D341Med (cell line): ENCODE measurements at places on chromosomes 3 and 15.

GRCh38 chr15:87312221-87312620, 944.3 kb downstream of the NTRK3 start:
- DNase-seq = no peak

DNA sequence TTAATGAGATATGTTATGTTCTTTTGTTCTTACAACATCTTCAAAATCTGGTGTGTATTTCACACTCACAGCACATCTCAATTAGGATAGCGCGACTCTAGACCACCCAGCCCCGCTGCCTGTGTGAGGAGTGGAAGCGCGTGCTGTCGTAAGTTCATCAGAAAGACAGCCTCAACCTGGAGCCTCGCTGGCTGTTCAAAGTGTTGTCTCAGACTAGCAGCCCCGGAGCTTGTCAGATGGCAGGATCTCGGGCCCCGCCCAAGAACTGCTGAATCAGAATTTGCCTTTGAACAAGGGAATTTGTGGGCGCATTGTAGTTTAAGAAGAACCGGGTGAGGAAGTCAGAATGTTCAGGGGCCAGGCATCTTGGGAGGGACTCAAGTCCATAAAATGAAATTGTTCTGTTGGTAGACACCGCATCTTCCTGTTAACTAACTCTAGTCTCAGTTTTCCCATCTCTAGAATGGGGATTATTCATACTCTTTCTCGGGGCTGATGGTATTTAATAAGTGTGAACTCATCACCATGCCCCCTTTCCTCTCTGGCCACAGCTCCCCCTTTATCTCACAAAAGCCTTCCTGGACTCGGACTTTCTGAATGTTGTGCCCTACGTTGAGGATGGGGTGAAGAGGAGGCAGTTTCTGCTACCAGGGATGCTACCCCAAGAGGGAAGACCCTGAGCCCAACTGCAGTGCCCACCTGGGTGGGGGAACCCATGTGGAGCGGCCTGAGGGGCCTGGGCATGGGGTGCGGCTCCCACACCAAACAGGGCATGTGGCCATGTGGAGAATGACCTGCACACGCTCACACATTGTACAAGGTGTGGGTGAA, 40.4 kb downstream of the BHLHE40 start:
- no peak for DNase-seq

- no peak for DNase-seq
Observed at GRCh38 chr3:108719178-108719806, 37.9 kb downstream of the RETNLB start.

DNA sequence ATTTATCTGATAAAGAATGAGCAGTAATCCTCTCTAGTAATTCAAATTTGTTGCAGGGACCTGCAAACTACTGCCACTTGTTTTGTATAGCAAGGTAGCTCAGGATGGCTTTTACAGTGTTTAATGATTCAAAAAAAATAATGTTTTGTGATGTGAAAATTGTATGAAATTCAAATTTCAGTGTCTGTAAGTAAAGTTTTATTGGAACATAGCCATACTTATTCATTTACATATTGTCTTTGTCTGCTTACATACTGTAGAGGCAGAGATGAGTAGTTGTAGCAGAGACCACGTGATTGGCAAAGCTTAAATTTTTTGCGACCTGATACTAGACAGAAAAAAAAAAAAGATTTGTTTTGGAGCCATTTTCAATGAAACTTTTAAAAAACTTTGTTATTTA, 6.5 kb upstream of the UTS2B start:
- no peak for DNase-seq

DNA sequence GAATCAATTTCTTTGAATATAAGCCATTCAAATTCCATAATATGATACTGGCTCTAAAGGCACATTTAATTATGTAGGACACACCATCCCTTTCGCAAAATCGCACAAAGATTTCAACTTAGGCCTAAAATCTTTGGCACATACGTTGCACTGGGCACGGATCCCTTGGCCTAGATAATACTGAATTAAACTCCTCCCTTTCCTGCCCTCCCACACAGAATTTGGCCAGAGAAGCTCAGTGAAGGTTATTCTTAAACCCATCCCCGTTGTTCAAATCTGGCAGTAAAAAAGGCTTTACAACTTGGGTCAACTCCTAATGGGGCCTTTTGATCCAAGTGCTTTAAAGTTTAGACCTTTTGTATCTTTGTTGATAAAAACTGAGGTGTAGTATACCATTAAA, 247.2 kb downstream of the PTPRG start:
- no peak for DNase-seq

DNA sequence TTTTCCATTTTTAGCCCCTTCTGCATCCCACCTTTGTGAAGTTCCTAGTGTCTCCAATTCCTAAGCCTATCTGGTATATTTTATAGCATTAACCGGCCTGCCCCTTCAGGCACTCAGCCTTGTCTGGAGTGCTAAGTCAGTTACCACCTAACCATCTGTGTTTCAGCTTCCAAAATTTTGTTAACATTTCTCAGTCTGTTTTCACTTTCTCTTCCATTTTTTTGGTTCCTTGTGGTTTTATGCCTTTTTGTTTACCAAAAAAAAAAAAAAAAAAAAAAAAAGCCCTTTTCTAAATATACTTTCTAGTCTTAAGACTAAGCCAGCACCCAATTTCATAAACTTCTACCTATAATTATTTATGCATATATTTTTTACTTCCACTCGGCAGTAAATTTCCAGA, 92.4 kb downstream of the CSNK1G1 start:
- no peak for DNase-seq

- DNase-seq = no peak
Observed at GRCh38 chr3:90055666-90056065, 948.2 kb downstream of the EPHA3 start.

- no peak for DNase-seq
Observed at GRCh38 chr15:64909546-64909945, 2.2 kb upstream of the ANKDD1A start.

DNA sequence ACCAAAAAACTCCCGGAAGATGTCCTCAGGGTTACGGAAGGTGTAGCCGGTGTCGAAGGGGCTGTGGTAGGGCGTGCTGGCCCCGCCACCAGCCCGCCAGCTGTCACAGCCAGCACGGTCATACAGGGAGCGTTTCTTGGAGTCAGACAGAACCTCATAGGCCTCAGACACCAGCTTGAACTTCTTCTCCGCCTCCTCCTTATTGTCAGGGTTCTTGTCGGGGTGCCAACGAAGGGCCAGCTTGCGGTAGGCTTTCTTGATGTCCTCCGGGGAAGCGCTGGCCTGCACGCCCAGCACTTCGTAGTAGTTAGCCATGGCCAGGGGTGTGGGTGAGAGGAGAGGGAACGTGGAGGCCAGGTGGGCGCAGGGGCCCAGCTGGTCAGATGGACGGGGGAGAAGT, 3.8 kb downstream of the DNAJB8 start:
- DNase-seq = no peak

GRCh38 chr15:80816936-80817335, 37.8 kb downstream of the CEMIP start:
- DNase-seq = no peak

DNA sequence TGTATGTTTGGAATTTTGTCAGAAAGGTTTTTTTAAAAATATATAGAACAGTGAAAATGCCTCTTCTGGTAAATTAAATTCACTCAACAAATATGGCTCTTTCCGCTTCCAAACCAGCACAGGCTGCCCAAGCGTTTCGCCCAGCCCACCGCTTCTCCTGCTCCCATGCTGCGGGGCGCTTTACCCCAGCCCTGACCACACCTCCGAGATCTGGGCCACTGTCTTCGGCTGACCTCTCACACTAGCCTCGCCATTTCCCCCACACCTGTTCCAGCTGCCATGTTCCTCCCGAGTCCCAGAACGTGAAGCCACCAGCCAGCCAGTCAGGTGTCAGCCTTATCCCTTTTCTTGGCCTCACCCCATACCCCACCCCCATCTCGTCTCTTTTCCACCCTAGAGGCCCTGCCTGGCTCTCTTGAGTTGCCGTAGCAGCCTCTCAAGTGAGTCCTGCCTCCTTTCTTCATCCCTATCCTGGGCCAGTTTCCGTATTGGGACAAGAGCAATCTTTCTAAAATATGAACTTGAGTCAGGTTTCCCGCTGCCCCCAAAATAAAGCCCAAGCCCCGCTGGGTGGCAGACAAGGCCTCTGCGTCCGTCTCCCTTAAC, 46.5 kb downstream of the SLC12A8 start:
- peak; percentile 10 for DNase-seq

DNA sequence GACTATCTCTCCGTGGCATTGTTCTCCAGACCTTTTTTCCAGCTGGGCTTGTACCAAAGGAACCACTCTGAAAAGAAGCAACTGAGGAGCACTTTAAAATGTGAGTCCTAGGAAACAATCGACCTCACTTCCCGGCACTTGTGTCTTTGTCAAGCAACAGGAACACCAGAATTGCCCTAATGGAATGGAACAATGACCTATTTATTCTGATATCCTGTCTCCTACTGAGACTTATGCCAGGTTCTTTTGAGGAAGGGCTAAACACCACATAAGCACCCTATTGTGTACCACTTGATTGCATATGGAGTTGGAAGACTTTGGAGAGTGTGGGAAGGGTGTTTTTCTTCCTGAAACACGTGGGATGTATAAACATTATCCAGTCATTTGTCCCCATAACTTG, 56.8 kb upstream of the TGFBR2 start:
- DNase-seq = no peak

- no peak for DNase-seq
Observed at GRCh38 chr15:41336549-41336948, 3.9 kb downstream of the NUSAP1 start.

DNA sequence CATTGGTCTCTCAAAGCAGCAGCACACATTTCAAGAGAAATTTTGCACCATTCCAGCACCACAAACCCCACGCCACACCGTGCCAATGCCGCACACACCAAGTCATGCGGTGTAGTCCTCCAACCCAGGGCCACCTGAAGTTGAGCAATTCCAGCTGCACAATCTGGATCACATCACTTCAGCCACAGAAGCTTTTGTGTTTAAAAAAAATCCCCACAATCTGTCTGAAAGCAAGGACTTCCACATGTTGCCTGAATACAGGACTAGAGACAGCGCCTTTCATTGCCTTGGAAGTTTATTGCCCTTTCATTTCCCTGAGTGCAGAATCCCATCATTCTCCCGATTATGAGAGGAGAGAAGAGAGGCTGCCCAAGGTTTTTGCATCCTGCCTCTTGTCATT, 175.6 kb upstream of the BCL6 start:
- no peak for DNase-seq

DNA sequence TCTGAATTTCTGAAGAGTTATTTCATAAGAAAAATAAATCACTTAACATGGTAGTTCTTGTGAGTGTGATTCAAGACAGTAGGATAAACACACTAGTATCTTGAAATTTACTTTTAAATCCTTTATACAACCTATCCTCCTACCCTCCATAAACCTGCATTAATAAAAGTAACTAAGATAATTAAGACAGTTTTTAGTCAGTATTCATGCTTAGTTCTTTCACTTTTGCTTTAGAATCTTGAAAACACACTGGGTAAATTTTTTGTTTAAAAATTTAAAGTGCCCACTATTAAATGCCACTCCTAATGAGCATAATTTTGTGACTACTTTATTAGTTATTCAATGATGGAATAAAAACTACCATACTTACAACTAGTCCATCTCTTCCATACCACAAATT, 28.8 kb downstream of the GOLIM4 start:
- no peak for DNase-seq

- DNase-seq = no peak
Observed at GRCh38 chr15:92059036-92059970, 205.8 kb downstream of the SLCO3A1 start.

DNA sequence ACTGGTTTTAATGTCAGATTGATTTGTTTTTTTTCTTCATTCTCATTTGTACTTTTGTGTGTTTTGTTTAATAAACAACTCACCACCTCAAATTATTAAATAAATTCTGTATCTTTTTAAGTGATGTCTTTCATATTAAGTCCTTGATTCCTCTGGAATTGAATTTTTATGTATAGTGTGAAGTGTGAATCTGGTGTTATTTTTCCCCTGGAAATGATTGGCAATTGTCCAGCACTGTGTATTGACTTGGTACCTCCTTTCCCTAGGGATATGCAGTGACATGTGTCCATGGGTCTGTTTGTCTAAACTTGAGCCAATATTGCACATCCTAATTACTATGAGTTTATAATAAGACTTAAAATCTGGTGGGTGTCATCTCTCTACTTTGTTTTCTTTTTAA, 2.1 kb downstream of the RNU5B-1 start:
- no peak for DNase-seq

DNA sequence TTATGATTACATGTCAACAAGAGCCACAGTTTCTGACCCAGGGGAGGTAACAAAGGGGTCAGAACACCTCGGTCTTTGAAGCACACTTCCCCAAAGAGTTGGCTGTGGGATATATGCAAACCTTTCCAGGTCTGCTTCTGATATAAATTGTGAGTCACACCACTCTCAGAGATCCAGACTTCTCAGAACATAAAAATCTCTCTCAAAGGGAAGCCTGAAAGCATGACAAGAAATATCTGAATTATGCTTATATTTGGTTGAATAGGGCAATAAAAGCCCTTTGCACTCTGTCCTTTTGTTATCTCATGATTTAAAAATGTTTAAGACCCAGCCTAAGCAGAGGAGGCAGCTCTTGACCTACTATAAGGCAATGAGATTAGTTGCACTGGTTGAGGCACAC, 56.8 kb downstream of the MYH15 start:
- no peak for DNase-seq

DNA sequence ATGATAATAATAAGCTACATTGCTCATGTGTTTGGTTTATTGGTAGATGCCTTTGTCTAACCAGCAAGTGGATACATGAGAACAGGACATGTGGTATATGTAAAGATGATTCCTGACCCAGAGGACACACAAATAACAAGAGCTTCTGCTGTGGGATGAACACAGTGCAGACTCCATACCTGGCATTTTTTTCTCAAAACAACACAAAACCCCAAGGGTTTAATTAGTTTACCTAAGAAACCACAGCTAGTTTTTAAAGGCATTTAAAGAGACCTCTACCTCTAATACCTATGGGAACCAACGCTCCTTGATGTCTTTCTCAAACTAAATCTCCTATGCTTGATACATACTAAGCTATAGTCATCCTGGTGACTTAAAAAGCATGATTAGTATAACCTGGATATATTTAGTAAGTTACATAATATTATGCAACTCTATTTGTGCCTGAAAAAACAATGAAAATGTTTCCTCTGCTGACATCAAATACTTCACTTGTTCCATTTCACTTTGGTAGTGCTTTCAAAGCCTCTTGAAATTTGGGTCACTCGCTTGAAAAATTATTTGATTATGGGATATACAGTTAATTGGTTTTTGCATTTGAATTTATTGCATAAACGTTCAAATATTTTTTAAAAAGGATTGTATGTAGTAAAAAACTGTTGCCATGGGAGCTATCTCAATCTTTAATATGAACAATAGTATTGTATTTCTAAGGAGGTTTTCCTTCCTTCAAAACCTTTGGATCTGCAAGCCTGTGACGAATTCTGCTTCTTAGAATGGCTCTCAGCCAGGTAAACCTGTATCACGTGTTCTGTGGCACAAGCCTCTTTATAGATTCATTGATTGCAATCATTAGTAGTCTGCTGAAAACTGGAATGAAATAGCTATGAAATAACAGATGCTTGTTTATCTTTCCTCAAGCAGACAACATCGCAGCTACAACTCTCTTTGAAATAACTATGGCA, 233.0 kb upstream of the KCNMB2 start:
- DNase-seq = no peak

- no peak for DNase-seq
Observed at GRCh38 chr3:14299767-14300166, 102.6 kb upstream of the SLC6A6 start.

- no peak for DNase-seq
Observed at GRCh38 chr3:14701676-14702075, 26.7 kb downstream of the C3orf20 start.
